ENCODE measurements at places on chromosomes 6 and 20.
A peak's percentile ranks its signal among the peaks of the same experiment; 100 is the strongest.

DNA sequence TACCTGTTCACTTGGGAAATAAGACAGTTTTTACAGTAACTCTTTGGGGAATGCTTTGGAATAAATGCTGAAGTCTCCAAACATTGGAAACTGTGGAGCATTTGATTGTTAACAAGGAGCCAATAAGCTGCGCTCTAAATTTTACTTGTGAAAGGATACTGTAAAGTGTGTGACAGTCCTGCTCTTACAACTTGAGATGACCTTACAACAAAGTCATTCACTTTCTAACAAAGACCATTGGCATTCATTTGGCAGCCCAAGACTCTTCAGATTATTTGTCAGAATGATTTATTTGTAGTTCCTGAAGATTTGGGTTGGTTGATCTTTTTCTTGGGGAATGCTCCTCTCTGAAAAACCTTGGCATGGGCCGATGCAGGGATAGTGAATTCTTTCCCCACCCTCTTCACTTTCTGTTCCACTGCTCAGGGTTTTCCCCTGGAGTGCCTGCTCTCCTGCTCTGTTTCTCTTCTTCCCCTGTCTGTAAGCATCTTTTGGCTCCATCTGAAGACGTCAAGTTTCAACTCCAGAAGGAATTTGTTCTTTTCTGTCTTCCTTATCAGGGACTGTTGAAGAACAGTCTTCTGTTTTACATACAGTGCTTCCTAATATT lies 116.4 kb downstream of the AKAP7 start:
- no peak for DNase-seq

- peak; percentile 21 for DNase-seq
These were observed 6.5 kb downstream of the BMP5 start for GRCh38 chr6:55868771-55869479.

DNA sequence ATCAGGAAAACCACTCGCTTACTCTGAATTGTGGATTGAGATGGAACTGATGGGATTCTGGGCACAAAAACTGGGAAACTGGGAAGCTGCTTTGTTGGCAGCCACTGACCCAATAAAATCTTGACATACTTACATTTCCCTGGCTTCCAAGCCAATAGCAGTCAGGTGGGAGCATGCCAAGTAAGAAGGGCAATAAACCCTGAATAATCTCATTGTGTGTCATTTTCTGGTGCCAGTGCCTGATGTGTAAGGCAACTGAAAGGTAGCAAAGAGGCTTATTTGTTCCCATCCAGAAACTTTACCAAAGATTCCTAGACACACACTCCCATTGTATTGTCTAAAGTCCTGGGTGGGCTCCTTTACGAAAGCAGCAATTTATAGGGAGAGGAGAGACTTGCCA lies 93.2 kb downstream of the TBX18 start:
- no peak for DNase-seq

DNA sequence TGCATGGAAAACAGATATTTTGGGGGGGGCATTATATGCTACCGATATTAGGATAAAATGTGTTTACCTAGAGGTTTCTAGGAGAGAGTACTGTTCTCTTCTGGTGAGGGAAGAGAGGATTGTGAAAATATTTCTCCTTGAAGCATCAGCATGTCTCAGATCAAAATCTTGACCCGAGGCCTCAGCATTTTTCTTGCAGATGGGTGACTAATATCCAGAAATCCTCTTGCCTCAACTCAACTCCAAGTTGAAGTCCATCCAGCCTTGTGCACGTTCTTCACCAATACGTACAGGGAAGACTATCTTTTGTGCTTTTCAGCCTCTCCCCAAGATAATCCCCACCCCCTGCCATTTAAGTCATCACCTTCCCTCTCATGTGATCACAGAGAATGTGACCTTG lies 59.5 kb downstream of the PRND start:
- DNase-seq = no peak

DNA sequence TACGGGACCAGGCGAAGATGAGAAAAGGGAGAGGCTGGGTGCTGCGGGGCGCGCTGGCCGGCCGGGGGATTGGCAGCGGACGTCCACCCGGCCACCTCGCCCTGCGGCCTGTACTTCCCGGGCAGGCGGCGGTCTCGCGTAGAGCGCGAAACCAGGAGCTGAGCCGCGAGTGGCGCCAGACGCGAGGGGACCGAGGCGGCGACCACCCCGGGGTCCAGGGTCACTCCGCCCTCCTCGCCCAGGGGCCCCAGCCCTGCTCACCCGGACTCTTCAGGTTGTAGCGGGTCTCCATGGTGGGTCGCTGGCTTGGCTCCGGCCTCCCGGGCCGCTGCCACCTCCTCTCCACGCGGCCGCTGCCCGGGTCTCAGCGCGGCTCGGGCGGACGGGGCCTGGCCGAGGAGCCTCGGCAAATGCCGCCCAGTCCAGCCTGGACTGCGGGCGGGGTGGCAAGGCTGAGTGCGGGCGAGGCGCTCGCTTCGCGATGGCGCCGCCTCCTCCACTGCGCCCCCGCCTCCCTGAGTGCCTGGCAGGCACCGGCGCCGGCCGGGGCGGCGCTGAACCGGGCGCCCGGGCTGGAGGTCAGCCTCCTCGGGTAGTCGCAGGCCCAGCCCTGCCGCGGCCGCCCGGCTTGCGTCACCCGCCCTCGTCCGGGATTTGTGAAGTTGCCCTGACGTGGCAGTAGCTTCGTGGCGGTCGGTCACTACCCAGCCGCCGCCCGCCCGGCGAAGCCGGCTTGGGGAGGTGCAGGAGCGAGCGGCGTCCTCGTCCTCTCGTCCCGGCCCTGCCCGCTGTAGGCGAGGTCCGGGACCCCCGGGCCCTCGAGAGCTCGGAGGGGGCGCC lies at the start of gene UBE2J1:
Gene UBE2J1 (minus strand): TSS at position 445 of the 840 bp plus-strand sequence. CDS start 153 bp downstream, at position 292.
- peak; percentile 82 for DNase-seq

- no peak for DNase-seq
These were observed 54.9 kb downstream of the RSPO3 start for GRCh38 chr6:127173156-127173940.

GRCh38 chr20:31717478-31718201 lies 5.0 kb downstream of the BCL2L1 start:
- DNase-seq = peak; percentile 37

GRCh38 chr6:132252113-132252512 lies 149.2 kb downstream of the MOXD1 start:
- DNase-seq = no peak

DNA sequence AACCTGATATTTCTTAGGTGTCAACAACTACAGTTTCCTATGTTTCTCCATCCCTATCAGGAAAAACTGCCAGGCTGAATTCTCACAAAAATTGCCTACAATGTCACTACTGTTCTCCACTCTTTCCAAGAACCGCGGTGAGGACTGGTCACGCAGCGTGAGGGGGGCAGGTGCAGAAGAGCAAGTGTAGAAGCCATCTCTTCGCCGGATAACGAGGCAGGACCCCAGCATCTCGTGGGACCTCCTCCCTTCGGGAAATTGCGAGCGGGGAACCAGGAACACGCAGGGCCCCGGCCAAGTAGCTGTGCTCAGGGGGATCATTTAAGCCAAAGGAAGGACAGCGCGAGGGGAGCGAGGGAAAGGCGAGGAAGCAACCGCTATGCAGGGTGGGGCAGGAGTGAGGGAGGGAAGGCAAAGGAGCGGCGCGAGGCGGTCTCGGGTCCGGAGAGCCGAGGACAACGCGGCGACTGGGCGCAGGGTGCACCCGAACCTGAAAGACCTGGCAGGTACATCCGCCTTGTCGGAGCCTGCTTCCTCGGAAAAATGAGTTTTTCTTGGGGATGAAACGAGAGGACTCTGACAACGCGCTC lies 559 bp downstream of the APMAP start:
- peak; percentile 24 for DNase-seq

DNA sequence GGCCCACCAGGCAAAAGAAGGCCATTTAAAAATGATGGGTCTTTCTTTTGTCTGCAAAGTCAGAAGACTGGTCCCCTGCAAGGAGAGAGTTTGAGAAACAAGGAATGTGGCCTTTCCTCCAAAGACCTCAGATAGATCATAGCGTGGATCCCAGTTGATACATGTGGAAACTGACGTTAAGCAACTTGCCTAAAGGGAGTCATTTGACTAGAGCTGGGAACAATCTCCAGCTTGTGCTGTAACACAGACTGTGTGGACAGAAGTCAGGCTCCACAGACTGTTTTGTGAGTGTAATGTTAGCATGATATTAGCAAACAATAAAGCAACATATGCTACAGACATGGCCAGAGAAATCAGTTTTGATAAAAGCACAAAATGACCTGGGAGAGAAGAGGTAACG lies 140.4 kb upstream of the CITED2 start:
- no peak for DNase-seq

DNA sequence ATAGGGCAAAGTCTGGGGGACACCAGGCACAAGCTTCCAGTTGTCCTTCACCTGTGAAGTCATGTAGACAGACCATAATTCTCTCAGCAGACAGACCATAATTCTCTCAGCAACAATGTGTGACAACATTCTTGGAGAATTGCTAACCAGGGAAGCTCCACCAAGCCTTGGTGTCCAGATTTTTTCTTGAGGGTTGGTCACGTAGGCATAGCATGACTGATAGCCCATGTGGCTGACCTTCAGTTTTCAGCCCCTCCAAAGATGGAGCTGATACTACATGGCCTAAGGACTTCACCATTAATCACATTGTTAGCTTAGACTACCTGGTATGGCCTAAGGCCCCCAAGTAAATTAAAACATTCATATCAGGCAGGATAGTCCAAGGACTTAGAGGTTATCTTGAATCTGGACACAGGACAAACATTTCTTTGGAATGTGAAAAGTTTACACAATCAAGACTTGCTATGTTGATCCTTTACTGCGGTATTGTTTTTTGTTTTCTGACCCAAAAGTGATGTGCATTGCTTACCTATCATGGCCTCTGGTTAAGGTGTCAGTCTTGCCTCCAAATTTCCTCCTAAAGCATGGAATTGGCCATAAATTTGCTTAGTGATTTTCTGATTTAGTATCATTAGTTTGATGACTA lies 76.9 kb downstream of the CEP57L1 start:
- DNase-seq = no peak
